ENCODE measurements at places on chromosomes 12 and 14.

- no peak for DNase-seq
These were observed 75.6 kb upstream of the RTL1 start for GRCh38 chr14:100979079-100979478.

DNA sequence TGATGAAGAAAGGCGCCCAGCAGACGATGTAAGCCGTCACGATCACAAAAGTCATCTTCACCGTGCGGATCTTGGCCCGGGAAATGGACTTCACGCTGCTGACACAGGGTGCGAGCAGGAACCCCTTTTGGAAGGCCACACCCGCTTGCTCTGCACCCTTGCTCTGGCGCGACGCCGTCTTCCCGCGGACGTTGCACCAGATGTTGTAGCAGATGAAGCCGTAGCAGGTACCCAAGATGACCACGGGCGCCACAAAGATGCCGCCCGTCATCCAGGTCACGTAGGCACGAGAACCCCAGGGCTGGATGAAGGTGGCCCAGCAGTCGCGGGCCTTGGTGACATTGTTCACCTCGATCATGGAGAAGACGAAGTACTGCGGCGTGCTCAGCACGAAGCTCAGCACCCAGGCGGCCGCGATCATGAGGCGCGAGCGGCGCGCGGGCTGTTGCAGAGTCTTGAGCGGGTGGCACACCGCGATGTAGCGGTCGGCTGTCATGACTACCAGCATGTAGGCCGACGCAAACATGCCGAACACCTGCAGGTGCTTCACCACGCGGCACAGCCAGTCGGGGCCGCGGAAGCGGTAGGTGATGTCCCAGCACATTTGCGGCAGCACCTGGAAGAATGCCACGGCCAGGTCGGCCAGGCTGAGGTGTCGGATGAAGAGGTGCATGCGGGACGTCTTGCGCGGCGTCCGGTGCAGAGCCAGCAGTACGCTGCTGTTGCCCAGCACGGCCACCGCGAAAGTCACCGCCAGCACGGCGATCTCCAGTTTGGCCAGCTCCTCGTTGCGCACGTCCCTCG, 890 bp downstream of the AVPR1A start:
- no peak for DNase-seq

DNA sequence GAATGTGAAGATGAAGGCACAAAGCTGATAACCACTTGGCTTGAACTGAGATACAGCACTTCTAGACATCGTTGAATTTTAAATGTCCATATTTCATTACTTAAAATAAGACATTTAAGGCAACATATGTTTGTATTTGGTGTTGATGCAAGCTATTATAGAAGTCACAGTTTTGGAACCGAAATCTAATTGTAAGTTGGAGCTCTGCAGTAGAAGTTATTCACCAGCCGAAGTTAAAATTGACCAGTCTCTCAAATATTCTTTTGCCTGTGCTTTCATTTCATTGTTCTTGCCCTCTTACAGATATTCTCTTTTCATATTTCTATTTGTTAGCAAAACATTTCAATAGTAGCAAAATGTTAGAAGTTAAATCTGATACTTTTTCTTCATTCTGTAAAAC, 332.7 kb downstream of the PDZRN4 start:
- DNase-seq: no peak

- peak; percentile 79 for DNase-seq
These were observed 17.6 kb upstream of the AMIGO2 start for GRCh38 chr12:47097276-47097896.

DNA sequence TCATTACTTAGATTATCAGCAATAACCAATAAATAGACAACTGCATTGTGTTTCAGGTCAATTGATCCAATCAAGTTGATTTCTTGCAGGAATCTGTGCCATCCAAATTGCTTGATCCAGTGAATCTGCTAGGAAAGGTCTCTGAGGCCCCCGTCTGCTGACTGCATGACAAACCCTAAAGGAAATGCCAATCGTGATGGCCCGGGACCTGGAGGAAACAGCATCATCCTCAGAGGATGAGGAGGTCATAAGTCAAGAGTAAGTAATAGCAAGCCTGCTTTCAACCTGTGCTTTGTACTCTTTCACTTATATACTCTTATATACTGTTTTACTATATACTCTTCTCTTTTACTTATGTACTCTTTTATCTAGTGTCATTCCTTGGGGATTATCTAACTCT, 1.9 kb downstream of the TTLL5 start:
- DNase-seq: no peak

- no peak for DNase-seq
These were observed 4.9 kb upstream of the DYNLL1 start for GRCh38 chr12:120490833-120491512.

DNA sequence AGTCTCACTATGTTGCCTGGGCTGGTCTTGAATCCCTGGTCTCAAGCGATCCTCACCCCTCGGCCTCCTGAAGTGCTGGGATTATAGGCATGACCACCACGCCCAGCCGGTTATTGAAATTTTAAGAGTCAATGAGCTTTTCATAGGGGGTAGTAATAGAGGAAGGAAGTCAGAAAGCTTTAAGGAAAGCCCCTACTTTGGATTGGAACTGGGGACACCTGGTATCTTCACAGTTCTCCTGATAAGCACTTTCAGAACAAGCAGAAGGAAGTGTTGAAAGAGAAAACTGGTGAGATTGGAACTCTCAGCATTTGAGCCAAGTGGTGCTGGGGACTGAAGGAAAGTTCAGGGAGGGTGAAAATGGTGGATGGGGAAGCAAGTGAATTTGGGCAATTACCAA, 5.1 kb downstream of the SLC4A8 start:
- DNase-seq: no peak

DNA sequence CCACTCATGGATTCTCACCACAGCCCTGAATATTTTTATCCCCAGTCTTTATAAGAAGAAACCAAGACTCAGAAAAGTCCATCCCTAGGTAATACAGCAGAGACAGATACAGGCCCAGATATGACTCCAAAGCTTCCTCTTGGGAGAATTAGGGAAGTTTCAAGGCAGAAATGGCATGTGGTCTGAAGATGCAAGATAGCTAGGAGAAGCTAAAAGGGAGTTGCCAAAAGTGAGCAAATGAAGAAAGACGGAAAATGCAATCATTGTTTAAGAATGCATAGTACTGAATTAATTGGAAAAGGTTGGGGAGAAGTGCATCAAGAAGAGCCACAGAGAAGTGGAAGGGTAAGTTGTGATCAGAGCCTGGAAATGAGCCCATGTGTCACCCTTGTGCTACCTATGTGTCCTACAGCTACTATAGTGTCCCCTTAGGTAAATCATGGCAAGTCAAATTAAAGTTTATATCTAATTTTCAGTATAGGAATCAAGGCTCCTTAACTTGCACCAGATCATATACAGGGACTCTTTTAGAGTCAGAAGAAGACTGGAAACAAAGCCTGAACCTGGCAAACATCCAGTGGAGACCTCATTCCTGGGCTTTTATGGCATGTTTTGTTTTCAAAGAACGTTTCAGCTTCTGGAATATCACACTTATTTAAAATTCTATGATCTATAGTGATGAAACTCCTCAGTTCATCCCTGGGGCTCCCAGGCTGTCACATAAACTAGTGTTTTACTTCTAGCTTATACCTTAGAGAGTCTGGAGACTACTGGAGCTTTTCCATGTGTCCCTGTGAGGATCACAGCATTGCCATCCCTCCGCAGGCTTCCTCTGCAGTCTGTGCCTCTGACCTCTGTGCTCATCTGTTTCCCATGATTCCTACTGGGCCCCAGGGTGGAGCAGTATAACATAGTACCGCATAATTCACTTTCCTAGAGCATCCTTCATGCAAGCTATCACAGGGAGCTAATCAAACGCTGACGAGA, 189.0 kb upstream of the CDKN3 start:
- DNase-seq: peak; percentile 69

GRCh38 chr14:69052181-69052601, 73.1 kb upstream of the ACTN1 start:
- no peak for DNase-seq

DNA sequence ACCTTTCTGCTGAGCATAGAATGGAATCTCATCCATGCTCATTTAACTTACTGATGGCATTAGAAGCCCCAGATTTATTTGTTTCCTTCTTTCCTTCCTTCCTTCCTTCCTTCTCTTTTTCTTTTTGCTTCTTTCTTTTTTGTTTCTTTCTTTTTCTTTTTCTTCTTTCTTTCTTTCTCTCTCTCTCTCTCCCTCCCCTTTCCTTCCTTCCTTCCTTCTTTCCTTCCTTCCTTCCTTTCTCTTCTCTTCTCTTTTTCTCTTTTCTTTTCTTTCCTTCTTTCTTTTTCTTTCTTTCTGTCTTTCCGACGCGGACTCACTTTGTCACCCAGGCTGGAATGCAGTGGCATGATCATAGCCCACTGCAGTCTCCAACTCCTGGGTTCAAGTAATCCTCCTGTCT, 55.9 kb downstream of the C12orf75 start:
- DNase-seq: no peak

DNA sequence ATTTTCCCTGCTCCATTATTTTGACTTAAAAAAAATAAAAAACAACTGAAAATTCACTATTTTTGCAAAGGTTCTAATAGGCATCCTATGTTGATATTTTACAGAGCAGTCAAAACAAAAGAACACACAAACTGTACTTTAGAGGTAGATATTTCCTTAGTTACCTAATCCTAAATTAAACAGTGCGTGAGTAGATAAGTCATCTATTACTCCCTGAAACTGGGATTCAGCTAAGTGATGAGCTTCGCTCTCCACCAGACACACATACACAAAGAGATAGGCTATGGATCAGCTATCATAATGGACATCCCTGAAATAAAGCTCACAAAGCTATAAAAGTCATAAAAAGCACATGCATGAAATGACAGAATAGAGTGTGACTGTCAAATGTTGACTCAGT, 398.7 kb downstream of the SOX5 start:
- no peak for DNase-seq

GRCh38 chr12:26197832-26198231, 2.5 kb downstream of the SSPN start:
- peak; percentile 15 for DNase-seq

DNA sequence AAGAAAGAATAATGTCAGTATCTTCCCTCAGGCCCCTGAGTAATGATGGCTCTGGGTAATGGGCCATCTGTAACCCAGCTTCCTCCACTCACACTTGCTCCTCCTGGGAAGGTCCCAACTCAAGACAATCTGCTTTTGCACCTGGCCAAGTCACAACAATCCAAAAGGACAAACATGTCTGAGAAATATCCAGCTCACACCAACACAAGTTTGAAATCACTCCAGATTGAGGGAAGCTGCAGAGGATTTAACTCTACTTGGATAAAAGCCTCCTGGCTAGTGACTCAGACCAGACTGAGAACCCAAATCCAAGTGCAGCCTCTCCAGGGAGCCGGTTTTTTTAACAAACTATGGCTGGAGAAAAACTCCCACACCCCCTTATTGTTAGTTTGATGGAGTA, 34.2 kb downstream of the RTRAF start:
- peak; percentile 85 for DNase-seq

- no peak for DNase-seq
These were observed 591 bp downstream of the GXYLT1 start for GRCh38 chr12:42144158-42144407.

- DNase-seq: peak; percentile 99
These were observed 9.9 kb downstream of the UBC start for GRCh38 chr12:124904306-124905098.

GRCh38 chr12:11819643-11820042, 170.2 kb downstream of the ETV6 start:
- no peak for DNase-seq

DNA sequence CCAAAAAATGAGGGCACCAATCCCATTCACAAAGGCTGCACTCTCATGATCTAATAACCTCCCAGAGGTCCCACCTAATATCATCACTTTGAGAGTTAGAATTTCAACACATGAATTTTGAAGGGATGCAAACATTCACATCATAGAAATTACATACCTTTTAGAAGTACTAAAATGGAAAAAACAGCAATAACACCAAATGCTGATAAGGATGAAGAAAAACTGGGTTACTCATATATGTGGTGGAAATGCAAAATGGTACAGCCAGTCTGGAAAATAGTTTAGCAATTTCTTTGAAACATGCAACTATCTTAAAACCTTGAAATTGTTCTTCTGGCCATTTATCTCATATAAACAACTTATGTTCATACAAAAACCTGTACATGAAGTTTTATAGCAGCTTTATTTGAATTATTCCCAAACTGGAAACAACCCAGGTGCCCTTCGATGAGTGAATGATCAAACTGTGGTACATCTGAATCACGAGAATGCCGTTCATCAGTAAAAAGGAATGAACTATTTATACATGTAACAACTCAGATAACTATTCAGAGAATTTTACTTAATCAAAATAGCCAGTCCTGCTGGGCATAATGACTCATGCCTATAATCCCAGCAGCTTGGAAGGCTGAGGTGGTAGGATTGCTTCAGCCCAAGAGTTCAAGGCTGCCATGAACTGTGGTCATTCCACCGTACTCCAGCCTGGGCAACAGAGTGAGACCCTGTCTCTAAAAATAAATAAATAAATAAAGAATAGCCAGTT, 109.4 kb upstream of the SSTR1 start:
- peak; percentile 96 for DNase-seq

GRCh38 chr12:39620659-39621658, 1.4 kb upstream of the ABCD2 start:
- DNase-seq: no peak

- DNase-seq: peak; percentile 16
These were observed 234.8 kb downstream of the DUSP6 start for GRCh38 chr12:89117448-89118034.

GRCh38 chr12:30882706-30883105, 43.8 kb upstream of the TSPAN11 start:
- DNase-seq: peak; percentile 7

- DNase-seq: peak; percentile 52
These were observed 667.6 kb upstream of the TBX3 start for GRCh38 chr12:115351514-115352077.

DNA sequence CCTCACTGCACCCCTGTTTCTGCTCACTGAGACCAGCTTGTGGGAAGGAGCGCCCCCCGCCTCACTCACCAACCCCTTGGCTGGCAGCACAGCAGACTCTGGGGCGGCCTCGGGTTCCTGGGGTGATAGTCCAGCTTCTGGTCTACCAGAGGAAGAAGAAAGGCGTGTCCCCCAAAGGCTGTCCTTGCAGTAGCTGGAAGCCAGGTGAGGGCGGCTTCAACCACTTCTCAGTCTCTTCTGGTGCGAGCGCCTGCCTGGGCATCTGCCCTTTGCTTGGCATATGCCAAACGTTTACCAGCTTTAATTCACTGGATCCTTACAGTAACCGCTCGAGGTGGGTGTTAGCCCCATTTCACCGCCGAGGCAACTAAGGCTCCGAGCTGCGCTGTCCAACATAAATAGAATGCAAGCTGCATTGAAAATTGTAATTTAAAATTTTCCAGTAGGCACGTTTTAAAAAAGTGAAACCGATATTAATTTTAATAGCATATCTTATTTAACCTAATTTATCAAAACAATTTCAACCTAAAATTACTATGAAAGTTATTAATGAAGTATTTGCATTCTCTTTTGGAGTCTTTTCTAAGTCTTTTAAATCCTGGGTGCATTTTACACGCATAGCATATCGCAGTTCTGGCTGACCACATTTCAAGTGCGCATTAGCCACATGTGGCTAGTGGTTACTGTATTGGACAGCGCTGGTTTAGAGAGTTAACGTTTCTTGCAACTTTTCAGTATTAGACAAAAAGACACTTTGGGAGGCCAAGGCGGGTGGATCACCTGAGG, 872 bp downstream of the FAM177A1 start:
- no peak for DNase-seq

GRCh38 chr12:40688085-40688725, 4.0 kb upstream of the CNTN1 start:
- DNase-seq: no peak

- no peak for DNase-seq
These were observed 85.8 kb downstream of the TMTC3 start for GRCh38 chr12:88227871-88228270.
